ENCODE measurements at places on chromosomes 6 and 20. TPM values are rescaled to one million over a fixed set of nuclear protein-coding genes. Genes with fewer than 3 reads are reported as not detected.
A peak's percentile ranks its signal among the peaks of the same experiment; 100 is the strongest.

GRCh38 chr6:20458027-20458894 is 56.6 kb downstream of the E2F3 start:
- no peak for DNase-seq

DNA sequence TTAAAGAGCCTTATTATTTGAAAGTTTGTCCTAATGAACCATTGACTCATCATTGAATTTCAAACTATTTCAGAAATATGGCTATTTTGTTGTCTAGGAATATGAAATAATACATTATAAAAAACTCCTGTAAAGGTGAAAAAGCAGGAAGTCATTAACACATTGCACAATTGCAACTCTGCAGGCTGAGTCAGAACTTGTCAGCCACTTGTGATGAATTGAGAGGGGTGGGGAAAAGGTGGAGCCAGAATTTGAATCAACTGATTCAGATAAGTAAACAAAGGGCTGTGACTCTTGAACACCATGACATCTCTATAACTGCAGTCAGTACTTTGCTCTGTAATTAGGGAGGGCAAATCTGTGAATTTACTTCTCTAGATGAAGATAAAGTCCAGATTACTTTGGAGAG is 6.0 kb downstream of the C6orf141 start:
- no peak for DNase-seq

DNA sequence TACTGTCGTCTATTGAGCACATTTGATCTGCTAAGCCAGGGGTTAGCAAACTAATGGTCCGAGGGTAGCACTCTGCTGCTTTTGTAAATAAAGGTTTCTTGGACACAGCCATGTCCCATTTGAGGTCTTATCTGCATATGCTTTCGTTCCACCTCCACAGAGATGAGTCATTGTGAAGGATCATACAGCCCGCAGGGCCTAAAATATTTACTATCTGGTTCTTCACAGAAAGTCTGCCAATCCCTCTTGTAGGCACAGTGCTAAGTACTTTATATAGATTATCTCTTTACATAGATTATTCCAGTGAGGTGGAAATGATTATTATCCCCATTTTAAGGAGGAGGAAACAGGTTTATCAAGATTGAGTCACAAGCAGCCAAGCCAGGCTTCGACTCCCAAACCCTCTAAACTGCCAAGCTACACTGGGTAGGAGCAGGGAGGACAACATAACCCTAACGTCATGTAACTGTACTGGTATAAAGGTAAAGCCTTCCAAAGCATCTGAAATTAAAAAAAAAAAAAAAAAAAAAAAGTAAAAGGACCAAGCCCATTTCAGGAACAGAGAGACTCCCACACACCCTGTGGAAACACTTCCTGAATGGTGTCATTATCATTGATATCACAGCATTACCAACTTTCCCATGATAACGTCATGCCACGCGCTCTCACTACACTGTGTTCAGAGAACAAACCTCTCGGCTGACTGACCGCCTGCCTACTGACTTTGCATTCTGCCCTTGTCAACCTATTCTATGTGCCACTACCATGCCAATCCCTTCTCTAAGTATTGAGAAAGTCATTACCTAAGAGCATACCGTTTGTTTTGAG is 101.0 kb downstream of the KIF16B start:
- DNase-seq: no peak

DNA sequence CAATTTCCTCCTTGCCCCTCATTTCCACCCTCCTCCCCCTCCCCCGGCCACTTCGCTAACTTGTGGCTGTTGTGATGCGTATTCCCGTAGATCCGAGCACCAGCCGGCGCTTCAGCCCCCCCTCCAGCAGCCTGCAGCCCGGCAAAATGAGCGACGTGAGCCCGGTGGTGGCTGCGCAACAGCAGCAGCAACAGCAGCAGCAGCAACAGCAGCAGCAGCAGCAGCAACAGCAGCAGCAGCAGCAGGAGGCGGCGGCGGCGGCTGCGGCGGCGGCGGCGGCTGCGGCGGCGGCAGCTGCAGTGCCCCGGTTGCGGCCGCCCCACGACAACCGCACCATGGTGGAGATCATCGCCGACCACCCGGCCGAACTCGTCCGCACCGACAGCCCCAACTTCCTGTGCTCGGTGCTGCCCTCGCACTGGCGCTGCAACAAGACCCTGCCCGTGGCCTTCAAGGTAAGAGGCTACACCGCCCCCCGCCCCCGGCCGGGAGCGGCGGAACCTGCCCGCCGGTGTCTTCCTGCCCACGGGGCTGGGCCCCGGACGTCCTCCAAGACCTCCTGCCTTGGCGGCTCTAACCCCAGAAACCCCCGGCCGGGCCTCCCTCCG is 44.9 kb upstream of the SUPT3H start:
- peak; percentile 74 for DNase-seq

DNA sequence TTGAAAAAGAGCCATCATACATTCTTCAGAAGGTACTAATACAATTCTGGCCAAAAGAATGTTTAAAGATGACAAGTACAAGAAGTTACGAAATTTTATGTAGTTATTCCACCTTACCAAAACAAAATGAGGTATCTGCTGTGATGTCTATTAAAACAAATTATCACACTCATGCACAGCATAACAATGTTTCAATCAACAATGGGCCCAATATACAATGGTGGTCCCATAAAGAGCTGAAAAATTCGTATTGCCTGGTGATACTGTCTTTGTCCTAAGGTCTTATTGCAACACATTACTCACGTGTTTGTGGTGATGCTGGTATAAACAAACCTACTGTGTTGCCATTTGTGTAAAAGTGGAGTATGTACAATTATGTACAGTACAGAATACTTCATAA is 3.6 kb upstream of the NUP153 start:
- no peak for DNase-seq

- DNase-seq: no peak
Measured at GRCh38 chr6:105886814-105887544, 199.2 kb upstream of the PRDM1 start.

DNA sequence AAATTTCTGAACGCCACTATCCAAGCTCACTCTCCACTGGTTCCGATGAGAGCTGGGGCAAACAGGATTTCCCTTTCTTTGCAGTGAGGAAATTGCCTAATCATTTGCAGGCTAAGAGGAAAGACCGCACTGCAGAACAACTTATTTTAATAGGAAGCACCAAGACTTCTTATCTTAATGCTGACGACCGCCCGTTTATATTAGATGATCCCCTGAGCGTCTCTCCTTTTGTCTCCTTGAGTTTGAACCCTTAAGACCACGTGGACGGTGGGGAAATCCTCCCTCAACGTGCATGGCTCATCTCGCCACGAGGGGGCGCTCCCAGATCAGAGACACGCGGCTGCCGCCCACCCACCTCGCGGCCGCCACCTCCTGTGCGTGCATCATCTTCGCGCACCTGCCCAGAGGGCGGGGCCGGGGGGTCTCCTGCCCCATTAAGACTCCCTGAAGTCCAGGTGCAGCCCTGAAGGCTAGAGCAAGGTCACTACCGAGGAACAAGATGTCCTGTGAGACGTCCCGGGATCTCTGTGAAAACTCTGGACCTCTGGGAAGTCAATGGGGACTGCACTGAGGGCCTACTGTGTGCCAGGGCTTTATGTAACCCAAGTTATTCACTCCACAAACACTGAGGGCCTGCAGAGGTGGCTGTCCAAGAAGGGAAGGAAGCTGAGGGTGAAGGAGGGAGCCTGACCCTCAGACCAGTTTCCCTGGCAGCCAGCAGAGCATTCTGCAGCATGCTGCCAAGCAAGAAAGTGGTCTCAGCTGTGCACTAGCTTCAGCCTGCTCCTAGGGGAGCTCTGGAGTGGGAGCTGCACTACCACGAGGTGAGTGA is 28.1 kb downstream of the PDYN start:
- peak; percentile 84 for DNase-seq

DNA sequence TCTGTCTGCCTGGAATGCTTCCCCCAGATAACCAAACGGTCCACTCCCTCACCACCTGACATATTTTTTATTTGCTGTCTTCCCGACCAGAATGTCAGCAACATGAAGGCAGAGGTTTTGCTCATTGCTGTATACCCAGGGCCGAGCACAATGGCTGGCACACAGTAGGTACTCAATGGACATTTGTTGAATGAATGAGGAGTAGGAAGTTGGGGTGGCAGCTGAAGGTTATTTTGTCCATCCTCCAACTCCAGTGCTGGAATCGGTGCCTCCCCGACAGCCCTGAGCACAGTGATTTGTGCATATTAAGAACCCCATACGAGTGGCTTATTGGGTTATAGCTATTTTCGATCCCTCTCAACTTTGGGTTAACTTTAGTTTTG is 10.3 kb downstream of the DUSP15 start:
- DNase-seq: no peak

- DNase-seq: no peak
Measured at GRCh38 chr6:44606504-44606903, 219.0 kb downstream of the CDC5L start.

- DNase-seq: no peak
Measured at GRCh38 chr20:62234339-62234738, 4.0 kb upstream of the OSBPL2 start.

DNA sequence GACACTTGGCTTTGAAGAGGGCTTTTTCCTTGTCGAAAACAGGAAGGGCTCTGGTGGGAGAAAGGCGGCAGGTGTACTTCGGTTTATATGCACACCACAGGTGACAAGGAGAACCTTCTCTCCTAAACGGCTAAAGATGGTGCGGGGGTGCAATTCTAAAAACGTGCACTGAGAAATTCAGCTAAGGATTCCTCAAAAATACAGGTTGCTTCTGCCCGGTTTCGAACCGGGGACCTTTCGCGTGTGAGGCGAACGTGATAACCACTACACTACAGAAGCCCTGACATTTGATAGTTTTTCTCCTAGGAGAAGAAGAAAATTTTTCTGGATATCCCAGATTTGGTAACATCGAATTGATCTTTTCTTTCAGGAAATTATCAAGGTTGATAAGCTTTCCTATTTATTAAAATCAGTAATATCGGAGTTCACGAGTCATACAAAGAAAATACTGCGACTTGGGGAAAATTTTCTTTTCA is 32.0 kb downstream of the POM121L2 start:
- DNase-seq: no peak

DNA sequence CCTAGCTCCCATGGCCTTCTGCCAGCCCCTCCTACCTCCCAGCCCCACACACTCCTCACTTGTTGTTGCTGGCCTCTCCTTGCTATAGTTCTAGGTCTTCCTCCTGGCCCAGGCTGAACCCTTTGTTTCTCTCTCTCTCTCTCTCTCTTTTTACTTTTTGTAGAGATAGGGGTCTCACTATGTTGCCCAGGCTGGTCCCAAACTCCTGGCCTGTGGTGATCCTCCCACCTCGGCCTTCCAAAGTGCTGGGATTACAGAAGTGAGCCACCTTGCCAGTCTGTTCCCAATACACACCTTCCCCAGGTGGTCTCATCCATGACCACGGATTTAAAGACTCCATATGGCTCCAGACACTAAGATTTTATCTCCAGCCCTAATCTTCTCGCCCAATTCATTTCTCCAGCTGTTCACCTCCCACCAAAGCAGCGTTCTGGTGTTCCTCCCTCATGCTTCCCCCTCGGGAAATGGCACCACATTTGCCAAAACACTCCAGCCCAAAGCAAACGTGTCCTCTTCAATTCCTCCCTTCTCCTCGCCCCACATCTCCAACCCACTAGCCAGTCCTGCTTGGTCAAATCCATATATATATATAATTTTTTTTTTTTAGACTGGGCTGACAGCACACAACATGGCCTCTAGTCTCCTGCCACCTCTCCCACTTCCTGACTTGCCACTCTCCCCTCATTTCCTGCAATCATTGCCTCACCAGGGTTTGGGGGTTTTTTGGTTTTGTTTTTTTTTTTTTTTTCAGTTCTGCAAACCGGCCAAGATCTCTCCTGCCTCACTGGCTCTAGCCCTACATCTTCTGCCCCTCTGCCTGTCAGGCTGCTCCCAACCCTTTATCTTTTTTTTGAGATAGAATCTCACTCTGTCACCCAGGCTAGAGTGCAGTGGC is 104.4 kb downstream of the NCR2 start:
- no peak for DNase-seq

- DNase-seq: no peak
Measured at GRCh38 chr6:155894262-155894661, 438.6 kb upstream of the NOX3 start.

- no peak for DNase-seq
Measured at GRCh38 chr6:144330017-144330987, 45.2 kb downstream of the UTRN start.

DNA sequence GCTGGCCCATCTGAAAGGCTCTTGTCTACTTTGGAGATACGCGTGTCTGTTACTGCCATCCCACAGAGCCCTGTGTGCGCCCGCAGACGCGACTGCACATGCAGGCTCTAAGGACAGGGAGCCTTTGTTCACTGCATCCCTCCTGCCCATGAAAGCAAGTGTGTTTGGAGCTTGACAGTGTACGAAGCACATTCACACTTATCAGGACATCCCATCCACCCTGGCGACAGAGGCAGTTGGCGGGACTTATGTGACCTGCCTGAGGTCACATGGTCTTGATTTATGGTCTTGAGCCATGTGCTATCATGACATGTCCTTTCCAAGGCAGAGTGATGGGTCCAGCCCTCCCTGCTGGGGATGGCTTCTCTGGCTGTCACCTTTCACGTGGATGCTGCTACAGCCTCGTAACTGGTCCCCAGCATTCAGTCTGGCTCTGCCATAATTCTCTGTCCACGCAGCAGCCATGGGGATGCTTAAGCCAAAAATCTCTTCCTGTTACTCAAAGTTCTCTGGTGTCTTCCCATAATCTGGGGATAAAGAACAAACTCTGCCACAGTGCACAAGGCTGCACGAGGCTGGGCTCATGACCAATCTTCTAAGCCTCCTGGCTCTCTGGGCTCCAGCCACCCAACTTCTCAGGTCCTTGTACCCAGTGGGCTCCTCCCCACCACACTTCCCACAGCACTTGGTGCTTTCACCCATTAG is 36.3 kb upstream of the FAM83D start:
- DNase-seq: no peak

DNA sequence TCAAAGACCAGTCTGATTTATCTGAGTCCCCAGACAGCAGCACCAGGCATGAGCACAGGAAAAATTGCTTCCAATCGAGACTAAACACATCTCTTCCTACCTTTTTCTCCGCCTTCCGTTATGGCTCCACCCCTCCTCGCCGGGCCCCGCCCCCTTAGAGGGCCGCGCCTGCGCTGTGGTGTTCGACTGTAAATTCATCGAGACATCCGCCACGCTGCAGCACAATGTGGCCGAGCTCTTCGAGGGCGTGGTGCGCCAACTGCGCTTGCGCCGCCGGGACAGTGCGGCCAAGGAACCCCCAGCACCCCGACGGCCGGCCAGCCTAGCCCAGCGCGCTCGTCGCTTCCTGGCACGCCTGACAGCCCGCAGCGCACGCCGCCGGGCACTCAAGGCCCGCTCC is 8.9 kb downstream of the REM1 start:
- no peak for DNase-seq

- peak; percentile 67 for DNase-seq
Measured at GRCh38 chr6:119348096-119348747, 1.3 kb downstream of the MAN1A1 start.

GRCh38 chr20:53595018-53595378 is 1.4 kb upstream of the ZNF217 start:
- DNase-seq: no peak

GRCh38 chr20:50913690-50914375 is 17.4 kb downstream of the ADNP start:
- DNase-seq: no peak

- no peak for DNase-seq
Measured at GRCh38 chr20:1915725-1916124, 20.5 kb downstream of the SIRPA start.

Gene APCDD1L
- total RNA-seq: not detected

Gene SLC13A3
- total RNA-seq: 0.30 TPM

Gene RALY
- 188 TPM for total RNA-seq

Gene FILIP1
- total RNA-seq: not detected

Gene SLC17A1
- total RNA-seq: not detected

Gene TCP11
- not detected for total RNA-seq

Gene TP53INP2
- total RNA-seq: 2.1 TPM

Gene SYNCRIP
- 94.4 TPM for total RNA-seq

Gene CCN6
- not detected for total RNA-seq

Gene OSBPL2
- 47.2 TPM for total RNA-seq

Gene MAPK14
- total RNA-seq: 62.2 TPM

Gene SLC44A4
- not detected for total RNA-seq

Gene UFL1
- total RNA-seq: 23.7 TPM
